Stimulated activated naive CD8-positive, alpha-beta T cell treated with anti-CD3 and anti-CD28 coated beads, Interleukin-15, amount 100 ng/mL, for 72 hours (primary cell): ENCODE measurements at places on chromosomes 3 and 15.

- DNase-seq: no peak
Observed at GRCh38 chr15:32691689-32692038, 26.1 kb upstream of the GREM1 start.

DNA sequence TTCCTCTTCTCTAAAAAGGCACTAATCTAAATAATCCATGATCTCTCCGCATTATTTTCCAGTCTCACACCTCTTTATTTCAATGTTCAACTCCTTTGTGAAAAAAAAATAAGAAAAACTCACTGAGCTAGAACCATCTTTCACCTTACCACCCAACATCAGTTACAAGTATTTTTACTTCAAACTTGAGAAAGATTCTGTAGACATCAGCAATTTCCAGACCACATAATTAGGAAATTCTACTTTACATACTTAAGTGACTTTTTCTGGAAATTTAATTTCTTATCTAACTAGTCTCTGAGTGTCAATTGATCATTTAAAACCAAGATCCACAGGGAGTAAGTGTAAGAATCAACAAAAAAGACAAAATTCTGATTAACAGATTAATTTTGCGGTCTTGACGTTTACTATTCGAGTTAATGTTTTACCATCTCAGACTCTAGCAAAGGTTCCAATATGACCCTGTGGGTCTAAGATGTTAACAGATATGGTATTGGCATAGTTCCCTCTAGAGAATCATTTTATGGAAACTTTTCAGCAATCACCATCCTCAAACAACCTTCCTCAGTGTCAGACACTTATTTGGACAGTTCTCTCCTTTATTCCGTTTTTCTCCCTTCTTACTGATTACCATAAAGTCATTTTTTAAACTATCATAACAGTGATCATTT, 5.1 kb downstream of the ATP13A3 start:
- no peak for DNase-seq

DNA sequence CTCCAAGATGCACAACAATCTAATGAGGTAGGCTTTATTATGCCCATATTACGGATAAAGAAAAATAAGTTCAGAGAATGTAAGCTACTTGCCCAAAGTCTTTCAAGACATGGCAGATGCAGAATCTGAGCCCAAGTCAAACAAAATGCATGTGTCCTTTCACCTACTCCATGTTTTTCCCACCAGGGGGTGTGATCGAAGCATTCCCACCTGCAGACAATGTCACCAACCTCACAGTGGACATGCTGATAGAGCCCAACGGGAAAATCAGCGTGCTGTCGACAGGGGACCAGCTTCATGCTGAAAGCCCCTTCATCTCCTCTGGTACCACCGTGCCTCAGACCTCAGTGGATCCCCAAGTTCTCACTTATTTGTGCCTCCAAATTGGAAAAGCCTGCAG, 99.8 kb upstream of the C15orf61 start:
- no peak for DNase-seq

DNA sequence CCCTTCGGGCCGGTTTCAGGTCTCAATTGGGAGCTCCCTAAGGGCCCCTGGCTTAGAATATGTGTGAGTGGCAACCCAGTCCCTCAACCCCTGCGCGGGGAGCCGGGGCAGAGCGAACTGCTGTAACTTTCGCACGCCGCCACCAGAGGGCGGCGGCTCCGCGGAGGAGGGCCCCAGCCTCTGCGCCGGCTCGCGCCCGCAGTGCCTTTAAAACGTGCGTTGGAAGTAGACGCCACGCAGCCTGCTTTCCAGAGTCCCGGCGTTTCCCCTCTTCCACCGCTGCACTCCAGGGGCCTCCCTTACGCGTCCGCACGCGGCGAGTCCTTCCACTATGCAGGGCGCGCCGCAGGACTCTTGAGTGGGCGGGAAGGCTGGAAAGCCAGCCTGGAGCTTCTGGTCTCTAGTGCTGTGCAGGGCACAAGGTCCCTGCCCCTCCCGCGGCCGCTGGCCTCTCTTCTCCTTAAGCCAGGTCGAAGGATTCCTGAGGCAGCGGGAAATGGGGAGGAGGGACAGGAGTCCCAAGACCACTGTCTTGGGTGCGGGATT, 23.7 kb upstream of the RNU6-1 start:
- DNase-seq: peak; percentile 72

DNA sequence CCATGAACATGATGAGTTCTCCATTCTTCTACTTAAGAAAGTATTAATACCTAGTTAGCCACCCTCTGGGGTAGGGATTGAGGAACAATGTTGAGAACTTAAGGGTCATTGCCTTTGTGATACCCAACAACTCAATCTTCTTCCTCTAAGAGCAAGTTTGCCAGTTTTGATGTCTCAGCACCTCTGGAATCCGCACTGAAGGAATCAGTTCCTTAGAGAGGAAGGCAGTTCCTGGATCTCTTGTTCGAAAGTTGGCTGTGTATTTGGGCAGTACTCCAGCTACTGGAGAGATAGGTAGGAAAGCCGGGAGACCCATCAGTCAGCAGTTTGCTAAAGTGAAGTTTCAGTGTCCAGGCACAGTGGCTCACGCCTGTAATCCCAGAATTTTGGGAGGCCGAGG, 35.6 kb upstream of the MTHFS start:
- no peak for DNase-seq

- no peak for DNase-seq
Observed at GRCh38 chr3:134606033-134607025, 44.5 kb downstream of the KY start.

DNA sequence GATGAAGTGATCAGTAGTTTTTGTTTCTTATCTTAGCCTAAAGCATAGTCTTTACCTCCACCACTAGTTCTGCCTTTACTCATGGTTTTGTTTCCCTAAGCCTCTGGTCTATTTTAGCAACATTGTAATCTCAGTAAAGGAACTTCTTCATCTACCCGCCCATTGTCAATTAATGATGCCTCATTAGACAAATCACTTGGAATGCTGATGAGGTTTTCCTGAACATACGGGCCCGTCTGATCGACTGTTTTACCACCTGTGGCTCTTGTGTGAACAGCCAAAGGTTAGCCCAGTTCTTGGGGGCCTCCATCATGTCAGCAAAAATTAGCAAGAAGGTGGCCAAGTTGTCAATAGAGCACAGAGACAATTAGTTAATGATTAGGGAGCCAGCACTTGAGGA, 470.1 kb upstream of the ARRDC4 start:
- no peak for DNase-seq

- peak; percentile 5 for DNase-seq
Observed at GRCh38 chr15:99956820-99957641, 223.8 kb upstream of the LYSMD4 start.

GRCh38 chr3:182124187-182124586, 412.5 kb downstream of the SOX2 start:
- no peak for DNase-seq

DNA sequence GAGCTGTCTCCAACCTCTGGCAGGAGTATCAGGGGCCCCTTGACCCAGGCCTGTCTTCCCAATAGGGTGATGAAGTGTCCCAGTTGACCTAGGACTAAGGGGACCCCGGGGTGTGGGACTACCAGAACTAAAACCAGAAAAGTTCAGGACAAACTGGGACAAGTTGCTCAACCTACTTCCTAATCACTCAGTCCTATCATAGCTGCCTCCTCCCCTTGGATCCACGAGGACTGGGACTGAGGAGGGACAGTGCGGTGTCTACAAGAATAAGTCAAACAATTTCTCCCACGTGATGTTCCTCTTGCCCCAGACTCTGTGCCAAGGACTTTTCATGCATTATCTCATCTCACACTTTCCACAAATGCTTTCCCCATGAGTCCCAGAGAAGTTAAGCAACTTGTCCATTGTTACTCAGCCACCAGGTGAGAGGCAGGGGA, 49.4 kb upstream of the SLCO2A1 start:
- no peak for DNase-seq

DNA sequence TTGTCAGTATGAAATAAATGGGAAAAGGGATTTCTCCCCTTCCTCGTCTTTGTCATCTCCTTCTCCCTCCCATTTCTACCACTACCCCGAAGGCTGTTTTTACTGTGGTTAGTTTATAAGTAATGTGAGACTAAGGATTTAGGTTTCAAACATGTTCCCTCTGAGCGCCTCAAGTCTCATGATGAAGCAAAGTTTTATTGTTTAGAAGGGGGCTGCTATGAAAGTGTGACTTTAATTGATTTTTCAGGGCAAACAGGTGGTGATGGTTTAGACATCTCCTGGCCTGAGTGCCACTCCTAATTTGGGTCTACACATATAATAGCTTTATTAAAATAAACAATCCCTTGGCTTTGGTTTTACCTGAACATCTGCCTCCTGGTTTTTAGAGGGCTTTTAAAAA, 185.5 kb downstream of the MCTP2 start:
- DNase-seq: no peak

GRCh38 chr3:1611824-1612223, 486.8 kb upstream of the CNTN4 start:
- DNase-seq: no peak

- no peak for DNase-seq
Observed at GRCh38 chr3:184718431-184718830, 6.6 kb upstream of the MAGEF1 start.

DNA sequence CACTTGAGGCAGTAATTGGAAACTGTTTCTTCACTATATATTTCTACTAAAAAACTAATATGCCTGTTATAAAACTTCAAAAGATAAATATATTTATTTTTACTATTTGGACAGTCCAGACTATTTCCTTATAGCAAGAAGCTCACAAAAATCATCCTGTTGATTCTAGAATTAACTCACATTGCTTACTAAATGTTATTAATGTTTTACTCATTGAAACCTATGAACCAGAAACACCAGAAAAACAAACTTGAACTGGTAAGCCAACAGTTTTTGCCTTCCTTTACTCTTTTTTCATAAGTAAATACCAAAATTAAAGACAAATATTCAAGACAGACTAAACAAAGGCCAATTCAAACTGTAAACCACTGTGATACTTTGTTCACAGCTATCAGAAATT, 26.4 kb downstream of the TOMM70 start:
- no peak for DNase-seq

DNA sequence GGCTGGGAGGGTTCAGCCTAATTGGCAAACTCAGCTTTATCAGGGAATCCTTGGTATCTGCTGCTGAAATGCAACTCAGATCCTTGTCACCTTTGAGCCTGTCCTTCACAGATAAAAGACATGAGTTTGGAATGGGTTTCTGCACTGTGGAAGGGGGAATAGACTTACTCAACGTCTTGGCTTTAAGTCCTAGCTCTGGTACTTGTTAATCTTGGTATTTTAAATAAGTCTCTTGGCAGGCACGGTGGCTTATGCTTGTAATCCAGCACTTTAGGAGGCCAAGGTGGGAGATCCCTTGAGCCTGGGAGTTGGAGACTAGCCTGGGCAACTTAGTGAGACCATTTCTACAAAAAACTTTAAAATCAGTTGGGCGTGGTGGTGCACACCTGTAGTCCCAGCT, 55.1 kb upstream of the ATOSA start:
- DNase-seq: no peak

DNA sequence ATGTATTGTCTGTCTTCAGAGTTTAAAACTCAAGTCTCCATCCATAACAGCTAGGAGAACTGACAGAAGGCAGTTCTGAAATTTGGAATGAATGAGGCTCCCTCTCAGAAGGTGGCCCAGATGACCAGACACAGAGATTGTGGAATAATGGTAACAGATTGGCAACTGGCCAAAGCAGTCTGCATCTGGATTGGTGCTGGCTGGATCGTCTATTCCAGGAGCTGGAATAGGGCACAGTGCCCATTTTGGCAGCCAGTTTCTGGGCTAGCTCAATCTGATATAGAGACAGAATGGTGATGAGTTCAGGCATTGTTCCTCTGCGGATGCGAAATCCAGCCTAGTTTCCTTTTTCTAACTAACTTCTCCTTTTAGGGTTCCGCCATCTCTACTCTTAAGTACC, 851.7 kb downstream of the PDCD6IP start:
- no peak for DNase-seq

- DNase-seq: no peak
Observed at GRCh38 chr3:38124324-38125122, 12.4 kb downstream of the ACAA1 start.

DNA sequence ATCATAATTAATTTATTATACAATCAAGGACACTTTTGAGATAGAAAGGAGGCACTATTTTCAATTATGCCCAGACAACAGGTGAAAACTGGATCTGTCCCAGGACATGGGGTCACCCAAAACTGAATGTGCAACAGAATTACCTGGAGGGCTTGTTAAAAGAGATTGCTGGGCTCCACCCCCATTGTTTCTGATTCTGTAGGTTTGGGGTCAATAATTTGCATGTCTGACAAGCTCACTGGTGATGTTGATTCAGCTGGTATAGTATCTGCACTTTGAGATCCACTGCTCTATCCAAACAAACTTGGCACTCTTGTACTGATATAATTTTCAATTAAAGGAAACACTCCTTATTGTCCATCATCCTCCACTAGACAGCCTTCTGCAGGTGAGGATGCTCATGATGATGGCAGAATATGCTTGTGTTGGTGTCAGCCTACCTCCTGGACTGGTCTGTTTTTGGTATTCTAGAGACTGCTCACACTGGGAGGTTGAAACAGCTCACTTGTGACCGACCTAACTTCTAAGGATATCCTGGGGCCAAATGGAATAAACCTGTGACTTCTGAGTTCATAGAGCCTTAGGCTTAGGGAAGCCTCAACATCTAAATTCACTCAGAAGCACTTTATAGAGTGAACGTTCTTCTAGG, 2.2 kb downstream of the P2RY14 start:
- no peak for DNase-seq

- DNase-seq: no peak
Observed at GRCh38 chr15:90680371-90680935, 36.7 kb upstream of the BLM start.

- DNase-seq: no peak
Observed at GRCh38 chr3:32398531-32398930, 6.9 kb downstream of the CMTM7 start.

DNA sequence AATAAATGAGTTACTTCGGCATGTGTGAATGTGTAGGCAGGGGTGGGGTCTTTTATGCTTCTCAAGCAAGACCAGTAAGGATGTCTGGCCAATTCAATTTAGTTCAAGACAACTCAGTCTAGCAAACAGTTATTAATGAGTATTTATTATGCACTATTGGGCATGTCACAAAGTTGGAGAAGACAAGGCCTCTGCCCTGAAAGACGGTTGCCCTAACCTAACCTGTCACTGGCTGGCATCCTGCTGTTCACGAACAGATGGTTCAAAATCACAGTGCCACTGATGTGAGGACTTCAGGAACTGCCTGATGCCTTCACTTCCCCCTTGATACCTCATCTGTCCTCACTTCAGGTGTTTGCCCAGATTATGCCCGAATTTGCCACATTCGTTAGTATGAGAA, 217.8 kb downstream of the SOX2 start:
- no peak for DNase-seq

DNA sequence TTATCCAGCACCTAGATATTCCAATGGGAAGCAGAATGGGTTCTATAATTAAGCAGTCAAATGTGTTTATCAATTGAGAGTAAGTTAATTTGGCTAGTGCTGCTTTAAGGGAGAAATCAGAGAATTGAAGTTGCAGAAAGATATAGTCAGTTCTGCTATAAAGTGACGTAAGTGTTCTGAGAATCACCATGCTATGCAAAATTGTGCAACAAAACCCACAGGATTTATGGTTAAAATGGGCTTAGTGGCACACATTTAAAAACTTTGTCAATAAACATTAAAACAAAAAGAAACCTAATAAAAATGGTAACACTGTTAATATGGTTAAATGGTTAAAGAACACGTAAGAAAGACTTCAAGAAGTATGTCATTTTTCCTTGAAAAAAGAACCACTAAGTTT, 74.5 kb downstream of the TMEM108 start:
- no peak for DNase-seq

GRCh38 chr3:124223853-124224252, 231.9 kb upstream of the ROPN1 start:
- no peak for DNase-seq
